ENCODE measurements at places on chromosomes 12 and 14.
A peak's percentile ranks its signal among the peaks of the same experiment; 100 is the strongest.

DNA sequence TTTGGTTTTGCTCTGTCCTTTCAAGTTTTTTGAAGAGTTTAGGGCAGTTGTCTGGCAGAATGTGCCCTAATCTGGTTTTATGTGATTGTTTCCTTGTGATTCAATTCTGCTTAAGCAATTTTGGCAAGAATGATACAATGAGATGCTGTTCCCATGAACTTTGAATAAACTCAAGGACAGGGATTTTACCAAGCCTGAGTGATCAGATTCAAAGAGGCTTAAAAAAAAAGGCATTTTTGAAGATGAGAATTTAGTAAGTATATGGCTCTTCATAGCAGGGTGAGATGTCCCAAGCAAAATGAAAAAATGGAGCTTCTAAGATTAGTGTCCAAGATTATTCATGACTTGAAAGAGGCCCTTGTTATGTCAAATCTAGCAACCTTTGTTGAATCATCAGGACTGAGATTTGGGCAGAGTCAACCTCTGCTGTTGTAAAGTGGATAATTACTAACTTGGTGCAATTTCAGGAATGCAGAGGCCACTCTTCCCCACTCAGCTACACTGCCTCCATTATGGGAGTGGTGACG lies 180.6 kb upstream of the NUDT4 start:
- no peak for DNase-seq

GRCh38 chr14:91298576-91298975 lies 54.1 kb upstream of the GPR68 start:
- DNase-seq: no peak

DNA sequence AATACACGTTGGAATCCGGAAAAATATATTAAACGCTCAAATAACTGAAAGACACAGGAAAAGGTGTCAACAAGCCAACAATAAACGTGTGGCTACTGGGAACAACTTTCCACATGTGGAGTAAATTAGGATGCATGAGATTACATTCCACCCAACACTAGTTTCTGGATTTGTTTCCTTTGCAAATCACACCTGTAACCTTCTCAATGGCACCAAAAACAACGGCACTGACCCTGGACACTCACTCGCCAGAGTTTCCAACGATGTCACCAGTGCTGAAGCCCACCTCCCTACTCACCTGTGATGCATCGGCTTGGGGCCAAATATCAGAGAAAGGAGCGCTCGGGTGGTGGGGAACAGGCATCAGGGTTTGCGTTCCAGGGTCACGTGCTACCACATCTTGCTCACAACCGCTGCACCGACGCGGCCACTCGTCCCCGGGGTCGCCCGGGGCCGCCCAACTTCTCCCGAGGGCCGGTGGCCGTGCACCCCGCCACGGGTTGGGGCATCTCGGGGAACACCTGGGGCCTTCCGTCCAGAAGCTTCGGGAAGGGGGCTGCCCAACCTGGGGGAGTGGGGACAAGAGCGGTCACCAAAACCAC lies 629 bp downstream of the PRDM4 start:
- peak; percentile 31 for DNase-seq

GRCh38 chr12:98807187-98807586 lies 162.1 kb downstream of the APAF1 start:
- DNase-seq: no peak

DNA sequence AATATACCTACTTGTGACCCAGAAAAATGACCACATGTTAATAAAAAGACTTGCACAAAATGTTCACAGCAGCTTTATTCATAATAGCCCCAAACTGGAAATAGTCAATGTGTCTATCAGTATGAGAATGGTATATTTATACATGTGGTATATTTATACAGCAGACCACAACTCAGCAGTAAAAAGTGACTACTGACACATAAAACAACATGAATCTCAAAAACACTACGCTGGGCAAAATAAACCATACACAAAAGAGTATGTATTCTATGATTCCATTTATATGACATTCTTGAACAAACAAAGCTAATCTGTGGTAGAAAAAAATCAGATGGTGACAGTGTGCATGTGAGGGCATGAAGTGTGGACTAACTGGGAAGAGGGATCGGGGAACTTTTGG lies 35.1 kb downstream of the ARF6 start:
- no peak for DNase-seq

DNA sequence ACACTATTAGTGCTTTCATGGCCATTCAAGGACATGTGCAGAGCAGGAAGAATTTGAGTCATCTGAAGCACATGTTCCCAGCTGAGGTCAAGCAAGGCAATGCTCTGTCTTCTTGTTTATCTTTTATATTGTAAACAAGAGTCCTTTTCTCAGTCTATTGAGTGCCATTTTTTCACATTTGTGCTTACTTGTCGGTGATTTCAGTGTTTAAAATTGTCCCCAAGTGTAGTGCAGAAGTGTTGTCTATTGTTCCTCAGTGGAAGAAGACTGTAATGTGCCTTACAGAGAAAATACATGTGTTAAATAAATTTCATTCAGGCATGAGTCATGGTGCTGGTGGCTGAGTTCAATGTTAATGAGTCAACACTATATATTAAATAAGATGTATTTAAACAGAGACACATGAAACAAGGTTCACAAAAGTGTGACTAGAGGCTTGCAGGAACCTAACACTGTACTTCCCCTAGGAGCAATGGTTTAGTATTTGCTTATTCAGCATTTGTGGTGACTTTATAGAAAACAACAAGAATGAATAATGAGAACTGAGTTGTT lies 391.1 kb downstream of the LRIG3 start:
- no peak for DNase-seq

DNA sequence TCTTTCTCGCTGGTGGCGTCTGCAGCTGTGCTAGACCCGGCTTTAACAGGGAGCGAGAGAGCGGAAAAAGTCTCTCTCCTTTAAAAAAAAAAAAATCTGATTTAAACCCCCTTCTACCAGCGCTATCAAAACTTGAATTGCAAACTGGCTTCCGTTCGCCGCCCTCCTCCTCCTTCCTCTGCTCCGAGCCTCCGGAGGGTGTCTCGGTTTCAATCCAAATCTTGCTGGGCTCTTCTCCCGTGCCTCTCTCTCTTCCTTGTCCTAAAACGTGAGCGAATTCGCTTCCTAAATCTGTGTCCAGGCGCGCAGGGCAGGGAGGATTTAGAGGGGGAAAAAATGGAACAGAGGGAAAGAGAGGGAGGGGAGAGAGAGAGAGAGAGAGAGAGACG lies 272 bp downstream of the TBX3 start:
- DNase-seq: no peak

- DNase-seq: peak; percentile 80
Observed at GRCh38 chr14:36976571-36977023, 195.8 kb downstream of the SLC25A21 start.

DNA sequence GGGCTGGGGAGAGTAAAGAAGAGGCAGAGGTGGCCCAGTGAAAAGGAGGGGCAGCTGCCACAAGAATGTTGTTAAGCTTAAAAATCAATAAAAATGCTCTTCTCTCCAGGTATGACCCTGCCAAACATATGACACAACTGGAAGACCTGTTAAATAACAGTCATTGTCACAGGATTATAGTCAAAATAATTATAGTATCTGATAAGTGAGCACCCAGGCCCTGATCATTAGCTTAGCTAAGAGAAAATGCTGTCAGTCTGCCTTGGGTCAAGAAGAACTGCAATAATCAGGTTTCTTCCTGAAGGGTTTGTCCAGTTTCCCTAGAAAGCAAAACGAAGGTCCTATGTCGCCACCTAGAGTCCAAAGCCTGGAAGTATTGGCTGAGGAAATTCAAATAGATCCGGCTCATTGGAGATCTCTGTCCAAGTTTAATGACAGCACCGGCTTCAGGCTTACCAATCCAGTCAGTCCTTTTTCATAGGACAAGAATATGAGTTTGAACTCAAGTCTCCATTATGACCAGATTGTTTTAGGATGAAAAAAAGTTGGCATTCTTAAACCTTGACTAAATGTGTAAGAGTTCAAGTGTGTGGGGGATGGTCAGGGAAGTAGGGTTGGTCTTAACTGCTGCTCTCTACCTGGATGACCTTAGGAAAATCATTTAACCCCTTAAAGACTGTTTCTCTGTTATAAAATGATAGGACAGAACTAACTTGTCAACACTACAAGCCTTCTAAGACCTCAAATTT lies 22.5 kb upstream of the NKX2-8 start:
- DNase-seq: peak; percentile 83

- DNase-seq: no peak
Observed at GRCh38 chr12:33634544-33634943, 194.9 kb upstream of the SYT10 start.

- DNase-seq: no peak
Observed at GRCh38 chr14:74948228-74949175, 6.9 kb downstream of the PGF start.

DNA sequence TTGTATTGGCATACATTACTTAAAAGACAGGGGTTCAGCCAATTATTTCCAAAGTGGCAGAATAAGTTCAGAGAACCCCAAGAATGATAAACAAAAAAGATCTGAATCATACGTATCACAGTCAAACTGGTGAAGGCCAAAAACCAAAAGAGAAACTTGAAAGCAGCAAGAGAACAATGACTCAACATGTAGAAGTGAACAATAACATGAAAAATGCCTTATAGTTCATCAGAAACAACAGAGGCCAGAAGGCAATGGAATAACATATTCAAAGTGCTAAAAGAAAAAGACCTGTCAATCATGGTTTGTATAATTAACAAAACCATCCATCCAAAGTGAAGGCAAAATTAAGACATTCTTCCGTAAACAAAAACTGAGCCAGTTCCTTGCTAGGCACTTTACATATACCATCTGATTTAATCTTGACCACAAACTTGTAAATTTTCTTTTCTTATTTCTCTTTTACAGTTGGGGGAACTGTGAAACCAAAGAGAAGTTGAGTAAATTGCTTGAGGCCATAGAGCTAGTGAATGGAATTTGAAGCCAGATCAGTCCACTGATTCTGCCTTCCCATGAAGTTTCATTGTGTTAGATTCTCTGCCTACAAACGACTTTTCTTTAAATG lies 232.1 kb upstream of the SEL1L start:
- DNase-seq: no peak

GRCh38 chr14:75182821-75183220 lies 6.4 kb upstream of the TMED10 start:
- no peak for DNase-seq

DNA sequence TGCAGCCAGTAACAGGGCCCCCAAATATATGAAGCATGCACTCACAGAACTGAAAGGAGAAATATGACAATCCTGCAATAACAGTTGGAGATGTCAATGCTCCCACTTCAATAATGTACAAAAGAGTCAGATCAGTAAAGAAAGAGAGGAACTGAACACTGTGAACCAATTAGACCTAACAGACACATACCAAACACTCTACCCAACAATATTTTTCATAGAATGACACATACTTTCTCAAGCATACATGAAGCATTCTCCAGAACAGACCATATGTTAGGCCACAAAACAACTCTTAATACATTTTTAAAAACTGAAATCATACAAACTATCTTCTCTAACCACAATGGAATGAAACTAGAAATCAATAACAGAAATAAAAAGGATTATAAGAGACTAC lies 80.2 kb downstream of the ELK3 start:
- no peak for DNase-seq

- DNase-seq: no peak
Observed at GRCh38 chr12:69440016-69440415, 30.2 kb upstream of the FRS2 start.

DNA sequence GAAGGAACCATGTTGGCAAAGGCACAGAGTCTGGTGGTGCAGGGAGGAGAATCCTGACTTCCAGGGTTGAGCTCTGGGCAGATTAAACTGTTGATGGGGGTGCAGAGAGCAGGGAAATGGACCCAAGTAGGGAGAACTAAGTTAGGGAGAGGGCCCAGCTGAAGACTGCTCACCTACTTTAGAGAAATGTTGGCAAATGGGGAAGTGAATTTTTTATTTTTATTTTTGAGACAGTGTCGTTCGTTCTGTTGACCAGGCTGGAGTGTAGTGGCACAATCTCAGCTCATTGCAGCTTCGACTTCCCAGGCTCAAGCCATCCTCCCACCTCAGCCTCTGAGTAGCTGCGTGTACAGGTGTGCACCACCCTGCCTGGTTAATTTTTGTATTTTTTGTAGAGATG lies 32.1 kb upstream of the TUBA1A start:
- DNase-seq: no peak

- peak; percentile 80 for DNase-seq
Observed at GRCh38 chr12:119444462-119445044, 110.0 kb downstream of the CCDC60 start.

DNA sequence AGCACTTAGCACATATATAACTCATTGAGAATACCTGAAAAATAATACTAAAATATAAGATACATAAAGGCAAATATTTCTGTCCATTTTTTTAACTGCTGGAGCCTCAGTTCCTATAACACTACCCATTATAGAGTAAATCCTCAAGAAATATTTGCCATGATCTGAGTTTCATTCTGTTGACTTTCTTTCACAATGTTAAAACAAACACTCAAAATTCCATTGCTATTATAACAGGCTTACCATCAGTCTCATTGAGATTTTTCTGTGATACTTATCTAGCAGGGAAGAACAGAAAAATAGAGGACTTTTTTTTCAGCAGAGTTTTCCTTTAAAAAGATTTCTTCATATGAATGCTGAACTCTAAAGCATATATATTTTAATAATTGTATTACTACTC lies 24.5 kb downstream of the LMO3 start:
- no peak for DNase-seq

GRCh38 chr12:51904951-51905470 lies 2.3 kb upstream of the ACVRL1 start:
- no peak for DNase-seq

DNA sequence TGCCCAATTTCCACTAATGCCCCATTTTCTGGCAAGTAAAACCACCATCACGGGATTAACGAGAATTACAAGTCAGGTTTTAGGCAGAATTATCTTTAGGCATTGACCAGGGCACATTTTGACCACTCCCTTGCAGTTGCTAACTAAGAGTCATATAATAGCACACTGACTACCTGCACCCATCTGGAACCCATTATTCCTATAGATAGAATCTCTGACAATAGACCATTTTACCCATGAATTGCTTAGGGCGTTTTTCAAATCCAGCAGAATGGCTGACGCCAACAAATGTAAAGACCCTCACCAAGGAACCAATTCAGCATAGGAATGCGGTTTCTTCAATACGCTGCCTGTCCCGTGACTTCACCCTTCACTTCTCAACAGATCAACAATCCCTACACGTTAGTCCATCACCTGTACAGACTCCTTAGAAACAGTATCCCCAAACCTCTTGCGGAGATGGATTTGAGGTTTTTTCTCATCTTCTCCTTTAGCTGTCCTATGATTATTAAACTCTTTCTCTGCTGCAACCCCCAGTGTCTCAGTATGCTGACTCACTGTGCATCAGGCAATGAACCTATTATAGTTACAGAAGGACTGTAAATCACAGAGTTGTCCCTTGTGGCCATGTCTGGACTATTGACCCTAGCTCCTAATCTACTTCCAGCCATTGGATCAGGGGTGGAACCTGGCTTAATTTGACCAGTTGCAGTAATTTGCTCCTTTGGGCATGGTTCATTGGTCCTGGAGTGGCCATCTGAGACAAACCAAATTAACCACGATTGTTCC lies 177.3 kb upstream of the PLXNC1 start:
- no peak for DNase-seq

DNA sequence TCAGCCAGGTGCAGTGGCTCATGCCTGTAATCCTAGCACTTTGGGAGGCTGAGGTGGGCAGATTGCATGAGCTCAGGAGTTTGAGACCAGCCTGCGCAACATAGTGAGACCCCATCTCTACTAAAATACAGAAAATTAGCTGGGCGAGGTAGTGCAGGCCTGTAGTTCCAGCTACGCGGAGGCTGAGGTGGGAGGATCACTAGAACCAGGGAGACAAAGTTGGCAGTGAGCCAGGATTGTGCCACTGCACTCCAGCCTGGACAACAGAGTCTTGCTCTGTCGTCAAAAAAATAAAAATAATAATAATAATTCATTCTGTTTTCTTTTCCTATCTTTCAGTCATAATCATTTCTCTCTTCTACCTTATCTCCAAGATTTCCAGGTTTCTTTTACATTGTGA lies 48.6 kb upstream of the USP44 start:
- no peak for DNase-seq

All from hematopoietic multipotent progenitor cell treated with erythropoietin and hydrocortisone succinate and interleukin-3 and kit ligand, for 8 days (in vitro differentiated cells).